ENCODE measurements at places on chromosomes 11 and 22. TPM values are rescaled to one million over a fixed set of nuclear protein-coding genes. Genes with fewer than 3 reads are reported as not detected.

- DNase-seq = no peak
- H3K27me3 ChIP-seq = peaks cover 37% of the 10 kb centered on the region
- 0 out of 2 replicates have a peak, but pooled peaks cover 6% of the 10 kb centered on the region for H3K4me1 ChIP-seq
- no peaks in the 10 kb centered on the region for H3K36me3 ChIP-seq
- no peak overlapping the region for H3K27ac ChIP-seq
- H3K4me3 ChIP-seq = no peak overlapping the region
Observed at GRCh38 chr11:118215262-118215661, 9.5 kb downstream of the JAML start.

DNA sequence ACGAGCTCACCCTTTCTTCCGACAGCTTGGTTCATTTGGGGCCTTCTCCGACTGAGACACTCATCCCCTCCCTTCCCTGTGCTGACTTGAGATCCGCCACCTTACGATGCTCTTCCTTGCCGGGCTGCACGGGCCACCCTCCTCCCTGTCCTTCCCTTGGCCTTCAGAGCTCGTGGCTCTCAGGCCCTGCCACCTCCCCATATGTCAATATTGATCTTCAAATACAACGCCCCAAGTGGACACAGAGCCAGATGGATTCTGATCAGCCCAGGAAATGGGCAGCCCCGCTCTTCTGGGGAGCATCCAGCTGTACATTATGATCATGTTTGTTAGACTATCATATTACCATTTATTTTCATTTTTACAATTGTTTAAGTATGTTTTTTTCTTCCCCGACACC, 812.8 kb downstream of the TBC1D22A start:
- no peak for DNase-seq
- H3K27me3 ChIP-seq = no peaks in the 10 kb centered on the region
- no peak overlapping the region for H3K4me3 ChIP-seq
- H3K27ac ChIP-seq = no peak overlapping the region
- H3K4me1 ChIP-seq = no peaks in the 10 kb centered on the region

DNA sequence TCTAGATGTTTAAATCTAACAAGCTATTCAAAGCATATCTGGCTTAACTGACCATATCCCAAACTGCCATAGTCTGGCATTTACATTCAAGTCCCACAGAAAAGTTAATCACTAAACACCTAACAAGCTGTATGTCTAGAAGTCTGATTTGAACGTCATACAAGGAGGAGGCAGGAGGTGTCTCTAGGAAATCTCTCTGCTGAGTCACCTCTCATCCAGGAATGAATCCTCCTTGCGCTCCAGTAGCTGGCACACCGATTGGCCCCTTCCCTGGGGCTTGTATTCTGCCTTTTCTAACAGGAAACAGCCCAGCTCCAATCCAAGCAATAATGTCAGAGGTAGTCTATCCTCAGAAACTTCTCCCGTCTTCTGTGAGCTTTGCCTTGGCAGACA, 31.8 kb downstream of the FEZ1 start:
- H3K4me3 ChIP-seq = no peak overlapping the region
- H3K27me3 ChIP-seq = no peaks in the 10 kb centered on the region
- DNase-seq = peak; percentile 43
- peaks cover 9% of the 10 kb centered on the region for H3K4me1 ChIP-seq
- H3K36me3 ChIP-seq = no peaks in the 10 kb centered on the region
- H3K27ac ChIP-seq = no peak overlapping the region

DNA sequence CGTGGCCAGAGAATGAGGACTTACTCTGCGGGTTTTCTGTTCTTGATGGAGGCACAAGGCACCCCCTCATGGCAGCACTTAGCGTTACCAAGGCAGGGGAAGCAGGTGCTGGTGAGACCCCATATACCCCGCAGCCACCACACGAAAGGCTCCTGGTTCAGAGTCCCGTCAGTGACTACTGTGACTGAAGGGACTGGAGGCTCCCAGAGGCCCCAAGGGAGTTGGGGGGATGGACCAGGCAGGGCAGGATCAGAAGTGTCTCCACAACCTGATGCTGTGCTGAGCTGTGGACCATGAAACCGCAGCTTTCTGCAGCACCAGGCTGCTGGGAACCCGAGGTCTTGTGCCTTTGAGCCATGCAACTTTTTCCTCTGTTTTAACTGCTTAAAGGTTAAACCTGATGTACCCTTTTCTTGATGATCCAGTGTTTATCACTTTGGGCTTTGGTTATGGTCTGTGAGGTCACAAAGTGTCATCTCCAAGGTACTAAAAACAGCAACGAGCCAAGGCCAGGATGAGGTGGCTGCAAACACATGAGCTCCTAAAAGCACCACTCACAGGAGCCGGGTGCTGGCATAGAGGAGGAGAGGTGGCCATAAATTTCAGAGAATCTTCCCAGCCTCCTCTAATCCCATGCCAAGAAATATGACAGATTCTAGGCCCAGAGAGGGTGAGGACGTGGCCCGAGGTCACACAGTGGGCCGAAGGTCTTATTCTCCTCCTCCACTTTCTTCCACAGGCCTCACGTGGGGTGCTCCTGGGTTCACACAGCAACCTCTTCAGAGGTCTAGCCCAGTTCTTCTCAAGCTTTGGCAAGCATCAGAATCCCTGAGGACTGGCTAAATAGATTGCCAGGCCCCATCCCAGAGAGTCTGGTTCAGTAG, 4.2 kb upstream of the LRRC32 start:
- no peaks in the 10 kb centered on the region for H3K27me3 ChIP-seq
- H3K4me1 ChIP-seq = peaks cover 4% of the 10 kb centered on the region
- no peak overlapping the region for H3K4me3 ChIP-seq
- H3K36me3 ChIP-seq = no peaks in the 10 kb centered on the region
- DNase-seq = no peak
- no peak overlapping the region for H3K27ac ChIP-seq

GRCh38 chr11:106331176-106331575, 253.7 kb downstream of the AASDHPPT start:
- no peaks in the 10 kb centered on the region for H3K36me3 ChIP-seq
- DNase-seq = peak; percentile 33
- peaks cover 4% of the 10 kb centered on the region for H3K4me1 ChIP-seq
- no peaks in the 10 kb centered on the region for H3K27me3 ChIP-seq
- no peak overlapping the region for H3K4me3 ChIP-seq

- no peaks in the 10 kb centered on the region for H3K36me3 ChIP-seq
- no peak for DNase-seq
- H3K4me1 ChIP-seq = no peaks in the 10 kb centered on the region
Observed at GRCh38 chr11:105718641-105719040, 108.8 kb downstream of the GRIA4 start.

- H3K27me3 ChIP-seq = no peaks in the 10 kb centered on the region
- H3K36me3 ChIP-seq = no peaks in the 10 kb centered on the region
- peak; percentile 43 for DNase-seq
- H3K27ac ChIP-seq = no peak overlapping the region
- H3K4me1 ChIP-seq = peaks cover 38% of the 10 kb centered on the region
- H3K4me3 ChIP-seq = no peak overlapping the region
Observed at GRCh38 chr22:35984183-35985175, 44.1 kb downstream of the RBFOX2 start.

GRCh38 chr11:65224930-65225278, 36.9 kb upstream of the POLA2 start:
- H3K27ac ChIP-seq = peak overlapping the region; percentile 47
- H3K27me3 ChIP-seq = no peaks in the 10 kb centered on the region
- no peaks in the 10 kb centered on the region for H3K36me3 ChIP-seq
- peak; percentile 92 for DNase-seq
- H3K4me1 ChIP-seq = peaks cover 19% of the 10 kb centered on the region

- peaks cover 6% of the 10 kb centered on the region for H3K4me1 ChIP-seq
- DNase-seq = no peak
- H3K27ac ChIP-seq = no peak overlapping the region
- no peak overlapping the region for H3K4me3 ChIP-seq
- no peaks in the 10 kb centered on the region for H3K27me3 ChIP-seq
- no peaks in the 10 kb centered on the region for H3K36me3 ChIP-seq
Observed at GRCh38 chr22:20977516-20978170, 4.5 kb upstream of the LZTR1 start.

- no peak overlapping the region for H3K27ac ChIP-seq
- 0 out of 2 replicates have a peak, but pooled peaks cover 5% of the 10 kb centered on the region for H3K4me1 ChIP-seq
- no peak for DNase-seq
Observed at GRCh38 chr22:50313600-50313999, 6.2 kb upstream of the PLXNB2 start.

DNA sequence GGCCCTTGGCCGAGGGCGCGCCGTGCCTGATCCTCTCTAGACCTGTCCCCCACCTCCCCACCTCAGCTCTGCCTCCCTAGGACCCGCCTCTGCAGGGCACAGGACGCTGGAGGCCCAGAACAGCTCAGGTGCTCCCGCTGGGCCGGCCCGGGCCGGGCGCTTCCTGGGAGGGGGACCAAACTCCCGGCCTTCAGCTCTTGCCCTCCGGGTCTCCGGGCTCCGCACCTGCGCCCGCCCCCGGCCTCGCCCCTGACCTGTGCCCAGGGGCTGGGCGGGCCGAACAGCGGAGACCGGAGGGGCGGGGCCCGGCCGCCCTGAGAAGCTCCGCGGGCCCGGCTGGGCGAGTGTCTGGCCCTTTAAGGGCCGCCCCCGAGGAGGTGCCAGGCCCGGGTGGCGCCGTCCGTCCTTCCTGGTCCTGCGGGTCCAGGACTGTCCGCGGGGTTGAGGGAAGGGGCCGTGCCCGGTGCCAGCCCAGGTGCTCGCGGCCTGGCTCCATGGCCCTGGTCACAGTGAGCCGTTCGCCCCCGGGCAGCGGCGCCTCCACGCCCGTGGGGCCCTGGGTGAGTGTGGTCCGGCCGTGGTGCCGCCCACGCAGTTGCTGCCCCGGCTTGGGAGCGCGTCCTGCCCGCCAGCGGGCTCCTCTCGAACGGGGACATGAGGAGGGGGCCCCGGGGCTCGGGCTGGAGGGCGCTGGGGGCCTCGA, at the start of gene SSH3:
Gene SSH3 (plus strand): TSS at position 399 of the 703 bp plus-strand sequence. CDS start 96 bp downstream, at position 495.
- no peak within 1 kb of the TSS for H3K27ac ChIP-seq
- 0 out of 2 replicates have a peak, but pooled peaks cover 12% of the 10 kb centered on the region for H3K4me1 ChIP-seq
- no peaks in the 10 kb centered on the region for H3K36me3 ChIP-seq
- peak; percentile 82 for DNase-seq
- peak within 1 kb of the TSS; percentile 82 for H3K4me3 ChIP-seq

- H3K27ac ChIP-seq = no peak overlapping the region
- H3K4me1 ChIP-seq = no peaks in the 10 kb centered on the region
- H3K36me3 ChIP-seq = no peaks in the 10 kb centered on the region
- H3K4me3 ChIP-seq = no peak overlapping the region
- no peaks in the 10 kb centered on the region for H3K27me3 ChIP-seq
- DNase-seq = no peak
Observed at GRCh38 chr11:2649848-2650247, 49.9 kb downstream of the KCNQ1OT1 start.

GRCh38 chr11:111745719-111746504, 20.3 kb downstream of the PPP2R1B start:
- peak overlapping the region; percentile 54 for H3K4me3 ChIP-seq
- no peaks in the 10 kb centered on the region for H3K27me3 ChIP-seq
- peak overlapping the region; percentile 80 for H3K27ac ChIP-seq
- peaks cover 22% of the 10 kb centered on the region for H3K4me1 ChIP-seq

- H3K4me3 ChIP-seq = 0 out of 2 replicates have a peak overlapping the region, but pooled peaks have one; percentile 27
- no peaks in the 10 kb centered on the region for H3K27me3 ChIP-seq
- peaks cover 52% of the 10 kb centered on the region for H3K4me1 ChIP-seq
- no peaks in the 10 kb centered on the region for H3K36me3 ChIP-seq
Observed at GRCh38 chr11:12539572-12539971, 134.6 kb upstream of the TEAD1 start.

DNA sequence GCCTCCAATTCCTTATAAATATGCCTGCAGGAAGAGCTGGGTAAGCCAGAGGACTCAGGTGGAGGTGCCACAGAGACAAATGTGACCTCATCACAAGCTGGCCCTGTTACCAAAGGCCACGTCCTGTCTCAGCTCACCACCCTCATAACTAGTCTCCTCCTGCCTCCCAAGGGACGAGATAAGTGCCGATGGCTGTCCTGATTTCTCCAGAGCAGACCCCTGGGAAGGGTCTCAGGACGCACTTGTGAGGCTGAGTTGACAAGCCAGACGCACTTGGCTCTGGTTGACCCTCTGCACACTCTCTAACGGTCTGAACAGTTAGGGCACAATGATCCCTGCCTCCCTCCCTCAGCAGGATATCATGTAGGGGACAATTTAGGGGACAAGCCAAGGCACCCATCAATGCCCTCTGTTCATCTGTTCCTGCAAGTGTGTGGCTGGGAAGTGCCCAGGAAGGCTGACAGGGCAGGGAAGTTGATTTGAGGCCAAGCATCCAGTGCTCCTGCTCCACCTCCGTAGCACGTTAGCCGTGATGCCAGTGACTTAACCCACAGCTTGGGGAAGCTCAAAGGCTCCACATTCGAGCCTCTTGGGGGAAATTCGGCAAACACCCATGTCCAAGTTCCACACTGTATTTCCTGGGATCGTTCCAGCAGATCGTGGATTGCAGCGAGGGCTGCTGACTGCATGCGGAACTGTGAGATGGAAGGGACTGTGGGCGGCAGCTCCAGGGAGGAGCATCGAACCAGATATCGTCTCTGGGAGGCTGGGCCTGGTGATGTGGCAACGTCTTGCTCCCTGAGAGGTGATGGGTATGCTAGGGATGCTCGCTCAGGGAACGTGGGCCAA, 2.8 kb downstream of the SMIM38 start:
- no peaks in the 10 kb centered on the region for H3K27me3 ChIP-seq
- H3K4me1 ChIP-seq = peaks cover 5% of the 10 kb centered on the region
- H3K27ac ChIP-seq = no peak overlapping the region
- H3K36me3 ChIP-seq = no peaks in the 10 kb centered on the region

GRCh38 chr11:118252688-118253087, 523 bp upstream of the MPZL3 start:
- H3K27ac ChIP-seq = no peak overlapping the region
- H3K4me1 ChIP-seq = 0 out of 2 replicates have a peak, but pooled peaks cover 3% of the 10 kb centered on the region
- H3K36me3 ChIP-seq = no peaks in the 10 kb centered on the region
- 0 out of 2 replicates have a peak, but pooled peaks cover 3% of the 10 kb centered on the region for H3K27me3 ChIP-seq

- H3K4me3 ChIP-seq = no peak overlapping the region
- H3K27me3 ChIP-seq = no peaks in the 10 kb centered on the region
- H3K27ac ChIP-seq = no peak overlapping the region
- no peaks in the 10 kb centered on the region for H3K36me3 ChIP-seq
Observed at GRCh38 chr22:25898707-25899365, 156.8 kb downstream of the MYO18B start.

DNA sequence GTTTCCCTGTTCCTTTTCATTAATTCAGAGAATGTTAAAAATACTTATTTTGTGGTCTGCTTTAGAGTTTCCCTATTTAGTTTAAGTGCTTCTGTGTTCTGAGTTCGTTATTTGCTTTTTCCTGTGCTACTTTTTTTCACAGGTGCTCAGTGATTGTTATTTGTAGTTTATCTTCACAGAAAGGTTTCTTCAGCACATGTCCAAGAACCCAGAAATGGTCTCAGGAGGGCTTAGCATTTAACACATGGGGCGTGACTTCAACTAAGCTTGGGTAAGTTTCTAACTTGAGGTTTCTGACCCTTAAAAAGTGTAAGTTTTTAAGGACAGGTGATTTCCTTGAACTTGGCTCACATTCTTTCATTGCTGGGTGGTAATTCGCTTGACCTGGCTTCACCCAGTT, 157.3 kb downstream of the AASDHPPT start:
- DNase-seq = no peak
- no peak overlapping the region for H3K4me3 ChIP-seq
- no peaks in the 10 kb centered on the region for H3K27me3 ChIP-seq

The OVOL1 gene
- not detected for total RNA-seq

The CLDN25 gene
- total RNA-seq = not detected

The MS4A6E gene
- total RNA-seq = not detected

The SIAE gene
- 22.6 TPM for total RNA-seq

The MPPED1 gene
- total RNA-seq = not detected

The GPR83 gene
- not detected for total RNA-seq

The TEX54 gene
- not detected for total RNA-seq

The SHANK2 gene
- total RNA-seq = 3.9 TPM
